ENCODE measurements at places on chromosomes 6 and 20.

GRCh38 chr6:137046871-137047412, 2.2 kb upstream of the IL20RA start:
- no peak for DNase-seq

DNA sequence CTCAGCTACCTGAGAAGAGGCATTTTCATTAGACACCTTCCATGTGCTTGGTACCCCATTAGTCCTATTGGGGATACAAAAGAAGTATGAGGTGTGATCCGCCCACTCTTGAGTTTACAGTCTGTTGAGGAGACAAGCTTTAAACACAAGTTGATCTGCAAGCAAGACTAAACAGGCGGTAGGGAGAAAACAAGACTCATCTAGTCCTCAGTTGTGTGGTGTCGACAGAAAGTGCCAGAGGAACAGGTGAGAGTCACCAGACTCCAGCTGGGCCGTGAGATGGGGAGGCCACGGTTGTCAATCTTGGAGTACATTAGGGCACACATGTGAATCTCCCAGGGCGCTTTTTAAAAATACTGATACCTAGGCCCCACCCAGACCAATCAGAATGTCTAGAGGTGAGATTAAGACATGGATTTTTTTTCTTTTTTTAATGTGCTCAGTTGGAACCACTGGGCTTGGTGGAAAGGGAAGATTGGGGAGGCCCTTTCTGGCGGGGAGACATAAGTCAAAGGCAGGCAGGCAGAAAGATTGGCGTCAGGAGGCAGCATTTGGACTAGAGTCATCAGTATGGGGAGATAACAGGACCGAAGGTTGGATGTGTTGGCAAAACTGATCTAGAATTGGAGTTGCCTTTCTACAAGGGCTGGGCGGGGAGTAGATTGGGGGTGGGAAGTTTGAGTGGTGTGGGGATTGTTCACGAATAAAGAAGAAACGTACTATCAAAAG, 10.4 kb downstream of the E2F3 start:
- DNase-seq, result no peak

DNA sequence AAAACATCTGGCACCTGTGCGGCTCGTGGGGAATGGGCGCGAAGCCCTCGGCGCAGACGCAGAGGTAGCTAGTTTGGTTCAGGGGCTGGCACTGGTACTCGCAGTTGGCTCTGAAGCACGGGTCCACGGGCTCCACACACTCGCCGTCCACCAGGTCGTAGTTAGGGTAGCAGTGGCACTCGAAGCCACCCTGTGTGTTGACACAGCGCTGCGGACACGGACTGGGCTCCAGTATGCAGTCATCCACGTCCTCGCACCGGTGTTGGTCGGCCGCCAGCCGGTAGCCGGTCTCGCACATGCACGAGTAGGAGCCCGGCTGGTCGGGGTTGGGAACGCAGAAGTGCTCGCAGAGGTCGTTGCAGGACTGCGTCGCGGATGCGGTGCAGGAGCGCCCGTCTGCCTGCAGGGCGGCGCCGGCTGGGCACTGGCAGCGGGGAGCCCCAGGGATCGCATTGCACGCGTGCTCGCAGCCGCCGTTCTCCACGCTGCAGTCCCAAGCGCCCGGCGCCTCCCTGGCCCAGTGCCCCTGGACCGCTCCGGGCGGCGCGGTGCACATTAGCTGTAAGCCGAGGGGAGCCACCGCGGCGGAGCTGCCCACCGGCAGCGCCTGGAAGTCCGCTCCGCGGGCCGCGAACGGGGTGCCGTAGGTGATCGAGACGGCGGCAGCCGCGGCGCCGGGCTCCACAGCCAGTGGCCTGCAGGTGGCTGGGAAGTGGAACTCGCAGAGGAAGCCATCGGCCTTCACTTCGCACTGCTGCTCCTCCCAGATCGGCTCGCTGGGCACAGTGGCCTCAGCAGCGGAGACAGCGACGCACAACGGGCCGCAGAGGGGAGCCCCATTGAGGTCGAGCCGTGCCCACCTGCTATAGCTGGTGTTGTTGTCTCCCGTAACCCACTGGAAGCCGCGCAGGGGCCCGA, 930 bp downstream of the THBD start:
- peak; percentile 7 for DNase-seq

- no peak for DNase-seq
Measured at GRCh38 chr20:44081476-44081875, 105.5 kb downstream of the JPH2 start.

DNA sequence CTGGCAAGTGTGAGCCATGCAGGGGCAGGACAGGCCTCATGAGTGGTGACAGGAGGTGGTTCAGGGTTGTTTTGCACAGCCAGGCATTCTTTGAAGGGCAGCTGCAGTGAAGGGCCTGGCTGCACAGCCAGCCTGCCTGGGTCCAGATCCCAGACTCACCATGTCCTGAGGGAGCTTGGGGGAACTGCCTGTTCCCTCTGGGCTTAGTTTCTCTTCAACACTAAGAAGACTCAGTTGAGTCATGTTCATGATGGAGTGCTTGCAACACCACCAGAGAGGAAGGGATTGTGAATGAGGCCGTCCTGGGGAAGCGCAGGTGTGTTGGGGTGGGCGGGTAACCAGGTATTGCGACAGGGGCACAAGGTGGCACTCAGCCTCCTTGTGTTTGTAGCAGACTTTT, 102.4 kb downstream of the CDH26 start:
- DNase-seq, result no peak

GRCh38 chr6:150683320-150683719, 83.6 kb downstream of the PLEKHG1 start:
- DNase-seq, result no peak

DNA sequence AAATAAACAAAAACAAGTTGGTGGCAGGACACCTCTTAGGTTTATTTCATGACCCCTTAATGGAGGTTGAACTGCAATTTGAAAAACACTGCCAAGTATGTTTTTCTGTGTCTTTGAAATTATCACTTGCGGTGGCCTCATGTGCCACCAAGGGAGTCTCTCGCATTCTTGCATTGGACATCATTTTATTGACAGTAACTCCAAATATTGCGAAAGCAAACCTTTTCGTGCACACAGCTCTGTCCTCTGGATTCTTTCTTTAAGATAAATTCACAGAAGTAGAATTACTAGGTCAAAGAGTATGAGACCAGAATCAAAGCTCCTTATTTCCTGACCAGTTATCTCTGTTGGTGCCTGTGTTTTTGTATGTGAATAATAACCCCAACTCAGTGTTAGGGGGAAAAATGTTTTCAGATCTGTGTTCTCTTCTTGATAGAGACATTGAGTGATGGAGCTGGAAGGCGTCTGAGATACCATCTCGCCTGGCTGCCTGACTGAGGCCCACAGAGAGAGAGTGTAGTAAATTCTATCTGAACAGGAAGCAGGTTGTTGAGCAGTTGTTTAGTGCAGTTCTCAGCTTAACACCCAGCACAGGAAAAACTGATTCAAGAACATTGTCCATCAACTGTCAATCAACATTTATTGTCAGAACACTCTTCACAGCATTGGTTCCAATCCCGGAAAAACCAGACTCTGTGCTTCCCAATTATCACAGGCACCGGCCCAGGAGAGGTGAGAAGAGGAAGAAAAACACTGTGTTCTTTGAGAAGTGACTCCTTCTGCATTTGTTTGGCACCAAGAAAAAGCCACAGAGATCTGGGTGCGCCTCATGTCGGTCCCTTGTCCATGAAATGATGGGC, 2.2 kb upstream of the CCDC167 start:
- DNase-seq, result no peak

DNA sequence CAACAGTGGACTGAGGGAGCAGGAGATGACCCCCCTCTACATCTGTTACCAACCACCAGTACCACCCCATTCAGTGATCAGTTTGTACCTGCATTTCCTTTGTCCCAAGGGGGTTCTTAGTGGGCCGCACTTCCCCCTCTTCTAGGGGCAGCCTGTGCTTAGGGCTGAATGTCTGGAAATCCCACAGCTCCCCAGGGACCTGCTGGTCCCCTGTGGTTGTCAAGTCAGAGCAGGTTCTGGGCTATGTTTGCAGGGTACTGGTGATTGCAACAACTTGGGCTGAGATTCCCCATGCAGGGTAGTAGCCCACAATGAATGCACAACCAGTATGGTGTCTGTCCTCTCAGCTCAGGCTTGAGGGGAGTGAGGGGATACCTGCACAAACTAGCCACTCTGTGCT, 39.7 kb upstream of the COL10A1 start:
- no peak for DNase-seq

- no peak for DNase-seq
Measured at GRCh38 chr20:59145247-59145923, 18.2 kb upstream of the ZNF831 start.

DNA sequence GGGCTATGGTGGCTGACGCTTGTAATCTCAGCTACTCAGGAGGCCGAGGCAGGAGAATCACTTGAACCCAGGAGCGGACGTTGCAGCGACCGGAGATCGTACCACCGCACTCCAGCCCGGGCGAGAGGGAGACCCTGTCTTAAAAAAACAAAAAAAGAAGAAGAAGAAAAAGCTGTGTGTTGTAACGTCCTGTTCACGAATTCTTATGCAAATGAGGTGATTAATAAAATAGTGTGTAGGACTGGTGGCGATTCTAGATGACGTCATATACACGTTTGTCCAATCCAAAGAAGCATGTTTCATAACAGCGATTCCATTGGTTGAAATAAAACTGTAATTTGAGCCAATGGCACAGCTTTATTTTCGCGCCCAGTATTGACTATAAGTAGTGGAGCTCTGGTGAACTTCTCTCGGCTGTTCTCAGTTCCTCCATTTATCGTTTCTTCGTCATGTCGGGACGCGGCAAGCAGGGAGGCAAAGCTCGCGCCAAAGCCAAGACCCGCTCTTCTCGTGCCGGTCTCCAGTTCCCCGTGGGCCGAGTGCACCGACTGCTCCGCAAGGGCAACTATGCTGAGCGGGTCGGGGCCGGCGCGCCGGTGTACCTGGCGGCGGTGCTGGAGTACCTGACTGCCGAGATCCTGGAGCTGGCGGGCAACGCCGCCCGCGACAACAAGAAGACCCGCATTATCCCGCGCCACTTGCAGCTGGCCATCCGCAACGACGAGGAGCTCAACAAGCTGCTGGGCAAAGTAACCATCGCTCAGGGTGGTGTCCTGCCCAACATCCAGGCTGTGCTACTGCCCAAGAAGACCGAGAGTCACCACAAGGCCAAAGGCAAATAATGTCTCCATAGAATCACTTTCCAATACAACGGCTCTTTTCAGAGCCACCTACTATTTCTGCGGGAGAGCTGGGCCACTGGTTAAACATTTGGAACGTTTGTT, 47.0 kb downstream of the OR2B2 start:
- DNase-seq, result peak; percentile 94

GRCh38 chr6:19279273-19279684, 557.9 kb upstream of the ID4 start:
- no peak for DNase-seq

DNA sequence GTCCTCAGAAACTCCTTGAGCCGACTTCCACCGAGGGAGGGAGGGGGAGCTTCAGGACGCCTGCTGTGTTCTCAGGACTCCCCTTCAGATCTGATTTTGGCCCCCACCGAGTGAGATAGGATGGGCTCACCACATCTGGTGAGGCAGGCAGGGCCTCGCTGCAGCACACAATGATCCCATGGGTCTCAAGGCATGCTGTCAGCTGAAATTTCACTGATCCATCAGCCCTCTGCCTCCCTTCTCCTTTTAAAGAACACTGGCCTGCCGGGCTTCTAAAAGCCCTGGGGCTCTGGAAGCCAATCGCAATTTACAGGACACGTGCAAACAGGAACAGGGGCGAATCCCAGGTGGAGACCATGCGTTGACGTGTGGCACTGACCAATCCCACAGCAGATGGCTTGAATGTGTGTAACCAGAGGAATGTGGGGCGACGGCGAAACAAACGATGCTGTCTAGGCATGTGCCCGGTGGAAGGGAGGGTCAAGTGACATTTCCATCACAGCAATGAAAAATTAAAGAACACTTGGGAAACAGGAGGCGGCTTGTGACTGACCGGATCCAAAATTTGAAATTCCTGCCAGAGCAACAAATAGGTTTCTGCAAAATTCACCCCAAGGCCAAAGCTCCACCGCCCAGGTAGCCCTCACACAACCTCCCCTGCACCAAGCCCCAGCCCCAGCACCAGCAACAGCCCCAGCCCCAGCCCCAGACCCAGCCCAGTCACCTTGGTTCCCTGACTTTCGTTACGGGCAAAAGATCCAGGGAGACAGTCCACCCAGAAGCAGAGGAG, 167.1 kb upstream of the ZNF337 start:
- no peak for DNase-seq

- DNase-seq, result no peak
Measured at GRCh38 chr20:63837479-63837878, 6.4 kb upstream of the ZBTB46 start.

- DNase-seq, result no peak
Measured at GRCh38 chr20:55406891-55407290, 598.4 kb downstream of the CBLN4 start.

DNA sequence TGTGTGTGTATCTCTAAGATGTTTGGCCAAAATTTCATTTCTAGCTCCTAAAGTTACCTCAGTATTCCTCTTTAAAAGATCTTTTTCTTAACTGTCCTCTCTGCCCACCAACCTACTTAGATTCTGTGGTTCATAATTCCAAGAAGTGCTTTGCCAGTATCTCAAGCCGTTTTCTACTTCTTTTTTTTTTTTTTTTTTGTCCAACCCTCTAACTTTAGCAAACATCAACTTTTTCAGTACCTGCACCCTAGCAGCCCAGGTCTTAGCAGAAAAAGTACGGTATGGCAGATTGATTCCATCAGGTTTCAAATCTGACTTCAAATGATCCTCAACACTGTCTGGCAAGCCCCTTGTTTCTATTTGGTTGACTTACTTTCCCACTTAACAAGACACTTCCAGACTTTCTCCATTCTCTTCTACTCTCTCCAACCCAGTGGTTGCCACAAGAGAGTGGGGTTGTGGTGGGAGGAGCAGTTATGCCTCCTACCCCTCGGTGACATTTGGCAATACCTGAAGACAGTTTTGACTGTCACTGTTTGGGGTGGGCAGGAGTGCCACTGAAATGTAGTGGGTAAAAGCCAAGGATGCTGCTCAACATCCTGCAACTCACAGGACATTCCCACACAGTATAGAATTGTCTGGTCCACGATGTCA, 10.8 kb upstream of the MAN1A1 start:
- no peak for DNase-seq

DNA sequence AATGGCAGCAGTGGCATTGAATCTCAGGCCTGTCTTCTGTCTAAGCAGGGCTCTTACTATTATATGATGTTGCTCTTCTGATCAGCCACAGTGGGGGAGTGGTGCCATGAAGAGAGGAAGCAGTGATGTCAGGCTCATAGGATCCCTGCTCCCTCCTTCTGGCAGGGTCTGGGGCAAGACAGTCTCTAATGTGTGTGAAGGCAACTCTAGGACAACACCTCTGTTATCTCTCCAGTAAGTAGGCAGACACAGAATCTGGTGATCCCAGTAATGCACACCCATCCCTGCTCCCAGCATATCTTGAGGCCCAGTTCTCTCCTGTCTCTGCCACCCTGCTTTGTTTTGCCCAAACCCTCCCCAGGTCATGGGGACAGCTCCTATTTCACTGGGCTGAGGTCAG, 8.8 kb downstream of the C20orf202 start:
- DNase-seq, result no peak
